ENCODE measurements at places on chromosomes 6 and 20. TPM values are rescaled to one million over a fixed set of nuclear protein-coding genes. Genes with fewer than 3 reads are reported as not detected.

DNA sequence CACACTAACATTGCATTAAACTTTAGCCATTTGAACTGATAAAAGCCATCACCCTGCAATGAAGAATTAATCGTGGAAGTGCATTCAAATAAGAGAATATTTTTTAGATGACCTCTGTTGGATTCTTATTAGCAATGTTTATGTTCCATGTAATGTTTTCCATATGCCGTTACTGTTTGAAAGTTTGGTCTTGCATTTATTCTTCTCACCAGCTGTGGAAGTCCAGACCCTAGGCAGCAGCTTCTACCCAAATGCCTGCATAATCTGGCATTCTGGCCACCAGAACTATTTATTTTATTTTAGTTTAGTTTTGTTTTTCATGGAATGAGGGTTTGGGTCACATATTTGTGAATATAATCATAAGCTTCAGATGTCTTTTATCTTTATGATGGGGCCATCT, 140.4 kb downstream of the SAMD5 start:
- no peak for DNase-seq

DNA sequence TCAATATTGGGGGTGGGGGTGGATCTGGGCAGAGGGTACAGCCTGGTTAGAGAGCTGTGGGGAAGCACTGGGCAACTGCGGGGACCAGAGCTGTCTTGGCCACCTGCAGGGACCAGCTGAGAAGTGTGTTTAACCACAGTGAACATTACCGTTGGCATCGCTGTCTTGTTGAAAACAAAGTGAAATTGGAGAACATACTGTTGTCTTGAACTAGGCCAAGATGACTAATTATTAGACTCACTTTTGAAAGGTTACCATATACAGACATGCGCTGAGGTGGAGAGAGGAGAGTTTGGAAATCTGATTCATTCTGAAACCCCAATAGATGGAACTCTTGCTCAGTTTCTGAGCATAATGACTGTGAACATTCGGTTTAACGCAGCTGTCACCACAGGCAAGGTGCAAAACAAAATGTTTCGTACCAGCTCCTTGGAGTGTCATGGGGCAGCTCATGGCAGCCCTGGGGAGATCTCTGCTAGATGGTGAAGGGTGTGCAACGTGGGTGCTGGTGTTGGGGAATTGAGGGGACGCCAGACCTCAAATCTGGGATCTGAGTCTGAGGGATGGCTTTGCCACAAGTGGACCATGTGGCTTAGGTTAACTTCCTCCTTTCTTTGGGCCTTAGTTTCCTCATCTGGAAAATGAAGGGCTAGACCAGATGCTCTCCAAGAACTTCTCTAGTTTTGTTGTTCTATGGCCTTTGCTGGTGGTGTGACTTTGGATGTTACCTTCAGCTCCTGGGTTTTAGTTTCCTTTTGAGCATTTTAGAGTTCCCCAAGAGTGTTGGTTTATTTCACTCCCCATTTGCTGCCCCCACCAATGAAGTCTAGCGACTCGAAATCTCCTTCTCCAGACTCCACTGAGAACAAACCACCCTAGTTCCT, 24.6 kb upstream of the GTSF1L start:
- DNase-seq: no peak

- no peak for DNase-seq
These were observed 43.2 kb upstream of the BCAS1 start for GRCh38 chr20:54113566-54113965.

DNA sequence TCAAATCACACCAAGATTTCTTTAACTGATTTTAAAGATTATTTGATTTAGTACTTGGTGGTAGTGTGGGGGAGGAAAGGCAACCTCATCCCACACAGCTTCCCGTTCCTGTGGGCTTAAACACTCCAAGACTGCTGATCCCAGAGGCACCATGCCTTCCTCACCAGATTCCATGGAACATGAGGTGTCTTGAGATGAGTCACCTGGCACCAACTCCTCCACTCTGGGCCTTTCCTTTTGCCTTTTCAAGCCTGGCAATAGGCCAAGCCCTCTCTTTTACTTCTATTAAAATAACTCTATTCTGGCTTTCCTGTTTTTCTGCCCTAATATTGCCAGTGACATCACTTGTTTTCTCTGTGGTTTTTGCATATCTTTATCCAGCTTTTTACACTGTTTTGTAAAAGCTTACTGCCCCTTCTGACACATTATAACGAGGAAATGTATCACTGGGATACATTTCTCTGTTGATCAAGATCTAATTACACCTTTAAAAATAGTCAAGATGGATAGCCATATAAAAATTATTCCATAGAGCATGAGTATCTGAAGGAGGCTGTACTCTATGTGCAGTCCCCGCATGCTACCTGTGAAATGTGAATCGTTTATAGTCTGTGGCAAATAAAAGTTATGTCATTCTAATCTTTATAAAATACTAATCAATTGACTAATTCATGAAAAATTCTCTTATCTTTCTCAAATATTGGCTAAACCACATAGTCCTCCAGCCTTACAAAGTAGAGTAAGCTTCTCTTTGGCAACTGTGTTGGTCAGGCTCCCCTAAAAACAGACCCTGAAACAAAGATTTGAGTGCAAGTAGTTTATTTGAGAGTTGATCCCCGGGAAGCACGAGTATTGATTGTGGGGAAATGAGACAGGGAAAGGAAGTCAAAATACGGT, 257.8 kb upstream of the KCNQ5 start:
- no peak for DNase-seq

- DNase-seq: no peak
These were observed 14.7 kb downstream of the FKBP1A start for GRCh38 chr20:1377984-1378734.

DNA sequence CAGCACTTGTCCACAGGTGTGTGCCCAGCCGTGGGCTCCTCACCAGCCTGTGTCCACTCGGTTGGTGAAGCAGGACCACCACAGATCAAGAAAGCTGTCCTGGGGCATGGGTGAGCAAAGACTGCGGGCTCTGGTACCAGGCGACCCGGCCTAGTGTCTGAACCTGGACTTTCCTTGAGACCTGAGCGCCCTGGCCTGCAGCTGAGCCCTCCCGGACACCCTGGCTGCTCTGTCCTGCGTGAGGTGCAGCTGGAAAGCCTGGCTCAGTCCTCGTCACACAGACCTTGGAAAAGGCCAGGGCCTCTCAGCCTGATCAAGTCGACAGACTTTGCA, 201.2 kb upstream of the THBS2 start:
- no peak for DNase-seq

GRCh38 chr6:139917951-139918630, 543.6 kb upstream of the CITED2 start:
- no peak for DNase-seq

The SLC12A5 gene
- not detected for total RNA-seq

The CBLN4 gene
- total RNA-seq: not detected
